Adipocyte (in vitro differentiated cells): ENCODE measurements at places on chromosomes 1 and 21.

DNA sequence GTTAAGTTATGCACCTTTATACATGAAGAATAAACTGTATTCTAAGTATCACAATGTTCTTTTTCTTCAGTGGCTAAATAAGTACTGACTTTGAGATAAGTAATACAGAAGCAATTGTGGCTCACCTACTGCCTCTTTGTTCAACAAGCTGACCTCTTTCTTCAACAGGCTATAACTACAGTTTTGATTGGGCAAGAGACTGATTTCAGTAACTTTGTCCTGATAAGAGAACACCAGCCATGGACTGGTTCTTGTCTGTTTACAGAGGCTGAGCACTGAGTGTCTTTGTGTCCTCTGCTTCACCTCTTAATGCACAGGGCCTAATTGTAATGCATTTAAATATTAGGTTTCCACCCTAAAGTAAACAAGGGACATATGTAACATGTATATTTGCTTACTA lies 34.6 kb upstream of the PDE4B start:
- no peak for DNase-seq

DNA sequence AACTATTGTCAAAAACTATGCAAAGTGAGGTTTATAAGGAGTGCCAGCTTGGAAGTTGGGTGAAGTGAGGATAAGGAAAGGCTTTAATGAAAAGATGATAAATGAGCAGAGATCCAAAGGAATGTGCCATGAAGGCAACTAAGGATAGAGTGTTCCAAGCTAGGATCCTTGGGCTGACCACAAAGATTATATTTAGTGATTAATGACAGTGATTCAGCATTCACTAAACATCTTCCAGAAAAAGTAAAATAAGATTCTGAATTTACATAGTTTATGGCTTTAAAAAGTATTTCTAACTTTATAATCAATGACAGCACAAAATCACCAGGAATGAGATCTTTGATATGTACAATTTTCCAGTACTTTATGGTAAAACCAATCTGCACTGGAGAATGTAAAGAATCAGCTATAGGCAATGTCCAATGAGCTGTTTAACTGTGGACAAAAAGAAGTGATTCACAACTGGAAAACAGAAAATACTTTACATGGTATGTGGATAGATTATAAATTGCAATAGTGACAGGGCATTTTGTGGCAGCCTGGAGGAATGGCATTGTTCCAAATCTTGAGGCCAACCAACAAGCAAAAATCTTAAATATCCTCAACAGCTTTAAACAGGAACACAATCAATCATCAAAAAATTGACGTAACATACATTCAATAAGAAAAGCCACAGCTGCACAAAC lies 91.2 kb upstream of the KCTD3 start:
- peak; percentile 83 for DNase-seq

DNA sequence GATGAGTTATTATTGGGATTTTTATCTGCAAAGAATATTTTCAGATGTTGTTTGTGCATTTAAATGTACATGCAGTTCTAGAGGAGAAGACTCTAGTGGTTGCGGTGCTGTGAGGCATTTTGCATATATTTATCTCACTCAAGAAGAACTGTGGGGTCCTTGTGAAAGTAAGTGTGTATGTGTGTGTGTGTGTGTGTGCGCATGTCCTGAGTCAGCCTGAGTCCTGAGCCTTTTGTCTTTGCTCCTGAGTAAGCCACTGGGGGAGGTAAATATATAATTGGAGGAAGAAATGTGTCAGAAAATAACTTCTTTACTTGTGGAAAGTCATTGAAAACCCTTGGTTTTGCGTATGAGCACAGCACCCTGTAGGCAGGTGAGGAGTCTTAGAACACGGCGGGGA lies 55.6 kb upstream of the CD34 start:
- no peak for DNase-seq

- DNase-seq = peak; percentile 14
These were observed 180.3 kb upstream of the DMRTA2 start for GRCh38 chr1:50603274-50604271.

GRCh38 chr1:23291706-23292105 lies 52.4 kb downstream of the HNRNPR start:
- DNase-seq = no peak

GRCh38 chr21:37686991-37687810 lies 229.1 kb downstream of the KCNJ6 start:
- DNase-seq = no peak

GRCh38 chr1:236395230-236395946 lies 1.3 kb downstream of the EDARADD start:
- DNase-seq = peak; percentile 71

DNA sequence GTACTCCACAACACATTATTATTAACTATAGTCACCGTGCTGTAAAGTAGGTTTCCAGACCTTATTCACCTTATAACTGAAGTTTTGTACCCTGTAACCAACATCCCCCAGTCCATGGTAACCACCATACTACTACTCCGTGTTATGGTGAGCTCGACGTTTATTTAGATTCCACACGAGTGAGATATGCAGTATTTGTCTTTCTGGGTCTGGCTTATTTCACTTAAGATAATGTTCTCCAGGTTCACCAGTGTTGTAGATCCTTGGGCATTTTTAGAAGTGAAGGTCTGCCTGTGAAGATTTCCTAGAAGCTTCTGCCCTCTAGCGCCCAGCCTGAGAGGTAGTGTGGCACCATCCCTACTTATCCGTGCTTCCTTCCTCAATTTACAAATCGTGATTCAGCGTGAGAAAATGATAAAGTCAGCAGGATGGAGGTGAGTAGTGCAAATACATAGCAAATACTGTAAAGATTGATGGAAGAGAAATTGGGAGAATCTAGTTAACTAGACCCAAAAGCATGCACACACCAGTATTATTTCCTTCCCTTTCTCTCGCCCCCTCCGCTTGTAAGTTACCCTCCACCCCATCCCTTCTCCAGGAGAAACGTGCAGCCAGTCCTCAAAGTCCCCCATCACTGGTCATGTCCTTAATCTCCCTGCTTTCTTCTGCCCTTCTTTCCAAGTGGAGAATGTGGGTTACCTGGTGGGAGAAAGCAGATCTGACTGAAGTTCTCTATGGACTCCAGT lies 36.0 kb upstream of the DISC1 start:
- DNase-seq = peak; percentile 82

DNA sequence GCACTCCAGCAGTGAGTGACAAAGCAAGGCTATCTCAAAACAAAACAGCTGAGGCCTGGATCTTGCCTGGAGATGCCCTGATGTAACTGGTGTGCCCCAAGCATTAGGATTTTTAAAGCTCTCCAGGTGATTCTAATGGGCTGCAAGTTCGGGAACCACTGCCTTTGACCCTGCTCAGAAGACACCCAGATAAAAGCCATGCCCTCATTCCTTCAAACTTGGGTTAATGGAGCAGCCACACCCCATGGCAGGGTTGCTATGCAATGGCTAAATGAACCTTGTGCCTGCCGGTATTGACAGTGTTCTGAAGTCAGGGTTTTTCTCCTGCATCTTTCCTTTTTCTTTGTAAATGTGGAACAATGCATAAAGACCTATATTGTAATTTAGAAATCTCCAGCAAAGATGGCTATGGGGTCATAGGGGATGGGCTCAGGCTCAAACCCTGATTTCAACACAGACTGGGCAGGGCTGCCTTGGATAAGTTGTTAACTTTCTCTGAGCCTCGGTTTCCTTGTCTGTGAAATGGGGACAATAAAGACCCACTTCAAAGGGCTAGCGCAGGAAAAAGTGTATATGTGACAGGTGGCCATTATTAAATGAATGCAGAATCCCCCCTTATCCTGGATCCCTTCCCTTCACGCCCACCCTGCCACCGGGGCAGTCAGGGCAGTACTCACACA lies 453 bp downstream of the TFF3 start:
- no peak for DNase-seq

- no peak for DNase-seq
These were observed 45.7 kb downstream of the RNF11 start for GRCh38 chr1:51281807-51282206.

- no peak for DNase-seq
These were observed 945 bp upstream of the WNT9A start for GRCh38 chr1:227948493-227949260.

- no peak for DNase-seq
These were observed 189.6 kb upstream of the ST6GALNAC5 start for GRCh38 chr1:76677416-76678405.

GRCh38 chr1:56938646-56939045 lies 27.2 kb downstream of the C8B start:
- no peak for DNase-seq

GRCh38 chr1:23177438-23178380 lies 9.1 kb upstream of the LUZP1 start:
- DNase-seq = peak; percentile 88

GRCh38 chr1:163367721-163368120 lies 46.0 kb downstream of the NUF2 start:
- DNase-seq = no peak

- no peak for DNase-seq
These were observed 176.4 kb downstream of the MIS18A start for GRCh38 chr21:32102426-32102825.

GRCh38 chr1:158017800-158018595 lies 24.6 kb downstream of the KIRREL1 start:
- no peak for DNase-seq

DNA sequence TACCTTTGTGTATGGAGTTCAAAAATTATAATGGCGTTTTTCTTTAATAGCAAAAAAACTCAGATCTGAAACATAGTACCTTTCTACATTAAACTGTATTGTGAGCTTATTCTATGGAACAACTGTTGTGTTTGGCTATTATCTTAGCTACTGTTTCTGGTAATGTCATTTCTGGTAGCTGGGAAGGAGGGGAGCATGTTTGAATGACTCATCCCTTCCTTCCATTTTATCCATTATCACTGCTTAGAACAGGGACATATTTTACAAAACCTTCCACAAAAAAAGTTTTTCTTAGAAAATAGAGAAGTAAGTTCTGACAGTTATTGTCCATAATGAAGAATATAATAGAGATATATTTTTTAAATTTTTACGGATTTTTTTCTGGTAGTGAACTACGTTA lies 128.3 kb downstream of the NRDC start:
- DNase-seq = no peak

DNA sequence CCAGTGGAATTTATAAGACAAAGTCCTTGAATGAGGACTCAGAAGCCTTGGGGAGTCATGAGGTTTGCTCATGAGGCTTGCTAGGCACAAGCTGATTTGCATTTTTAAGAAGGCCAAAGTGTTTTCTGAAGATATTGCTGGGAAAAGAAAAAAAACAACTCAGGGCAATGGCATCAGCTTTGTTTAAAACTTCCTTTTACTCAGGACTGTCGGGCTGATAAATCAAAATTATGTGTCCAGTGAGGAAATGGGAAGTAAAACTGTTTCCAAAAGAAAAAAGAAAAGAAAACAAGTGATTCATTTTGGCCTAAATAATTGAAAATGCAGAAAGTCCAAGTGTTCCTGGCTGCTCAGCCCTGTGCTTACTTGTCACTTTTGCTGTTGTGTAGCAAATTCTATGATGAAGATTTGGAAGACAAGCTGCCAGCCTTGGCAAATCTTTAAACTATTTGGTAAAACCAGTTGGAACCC lies 282.4 kb downstream of the HLX start:
- no peak for DNase-seq

- no peak for DNase-seq
These were observed 119.7 kb upstream of the LMO4 start for GRCh38 chr1:87208931-87209330.

DNA sequence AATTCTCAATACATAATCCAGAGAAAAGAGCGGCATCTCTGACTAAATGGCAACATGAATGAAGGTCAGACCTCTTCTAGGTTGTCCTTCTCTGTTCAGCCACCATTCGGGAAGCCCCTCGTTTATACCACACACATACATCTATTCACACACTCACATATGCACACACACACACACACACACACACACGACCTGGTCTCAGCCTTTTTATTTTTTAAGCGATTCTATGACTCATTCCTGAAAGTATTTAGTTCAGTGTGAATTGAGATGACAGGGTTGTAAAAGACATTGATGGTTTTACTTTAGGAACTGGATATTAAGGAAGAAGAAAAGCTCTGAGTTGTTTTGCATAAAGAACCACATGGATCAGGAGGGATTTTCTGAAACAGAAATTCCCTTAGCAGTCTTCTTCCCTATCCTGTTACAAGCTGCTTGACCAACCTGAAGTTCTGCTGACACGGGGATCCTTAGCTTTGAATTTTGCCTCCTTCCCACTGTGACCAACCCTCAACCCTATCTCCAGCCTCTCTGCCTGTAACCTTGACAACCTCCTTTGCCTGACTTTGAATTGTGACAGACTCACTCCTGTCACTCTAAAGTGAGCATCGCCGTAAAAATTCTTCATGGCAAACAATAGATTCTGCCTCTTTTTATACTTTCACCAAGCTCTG lies 383.1 kb upstream of the ESRRG start:
- DNase-seq = no peak

GRCh38 chr1:89635825-89636815 lies 3.2 kb downstream of the LRRC8C start:
- peak; percentile 57 for DNase-seq

GRCh38 chr21:27526451-27526850 lies 559.6 kb upstream of the ADAMTS5 start:
- no peak for DNase-seq

DNA sequence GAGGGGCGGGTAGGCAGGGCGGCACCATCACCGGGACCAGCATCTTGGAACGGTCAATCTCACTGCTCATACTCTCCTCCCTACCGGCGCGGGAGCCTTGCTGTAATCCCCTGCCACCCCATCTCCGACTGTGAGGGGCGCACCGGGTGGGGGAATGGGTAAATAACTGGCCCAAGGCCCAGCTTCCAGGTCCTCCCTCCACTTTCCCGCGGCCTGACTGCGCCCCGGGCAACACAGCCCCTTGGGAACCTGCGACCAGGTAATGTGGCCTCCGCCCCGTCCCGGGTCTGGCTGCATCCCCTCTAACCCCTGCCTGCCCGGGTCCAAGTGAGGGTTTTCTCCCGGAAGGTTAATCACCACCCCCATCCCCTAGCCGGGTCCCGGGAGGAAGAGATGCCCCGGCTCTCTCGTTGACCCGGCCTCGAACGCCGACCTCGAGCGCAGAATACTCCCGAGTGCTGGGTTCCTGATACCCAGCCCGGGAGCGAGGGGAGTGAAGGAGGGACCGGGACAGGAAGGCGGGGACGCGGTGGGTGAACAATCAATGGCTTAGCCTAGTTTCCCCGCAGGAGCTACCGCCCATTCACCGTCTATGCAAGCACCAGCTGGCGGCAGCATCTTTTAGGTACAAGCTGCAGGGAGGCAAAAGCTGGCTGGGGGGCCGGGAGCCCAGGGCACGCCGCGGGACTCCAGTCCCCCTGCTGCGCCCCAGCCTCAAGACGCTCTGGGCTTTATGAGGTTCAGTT lies 5.9 kb upstream of the LHX9 start:
- peak; percentile 35 for DNase-seq
